Stimulated activated CD4-positive, alpha-beta T cell treated with anti-CD3 and anti-CD28 coated beads, Interleukin-4, amount 100 ng/mL, for 4 hours (primary cell): ENCODE measurements at places on chromosomes 5 and 9.

DNA sequence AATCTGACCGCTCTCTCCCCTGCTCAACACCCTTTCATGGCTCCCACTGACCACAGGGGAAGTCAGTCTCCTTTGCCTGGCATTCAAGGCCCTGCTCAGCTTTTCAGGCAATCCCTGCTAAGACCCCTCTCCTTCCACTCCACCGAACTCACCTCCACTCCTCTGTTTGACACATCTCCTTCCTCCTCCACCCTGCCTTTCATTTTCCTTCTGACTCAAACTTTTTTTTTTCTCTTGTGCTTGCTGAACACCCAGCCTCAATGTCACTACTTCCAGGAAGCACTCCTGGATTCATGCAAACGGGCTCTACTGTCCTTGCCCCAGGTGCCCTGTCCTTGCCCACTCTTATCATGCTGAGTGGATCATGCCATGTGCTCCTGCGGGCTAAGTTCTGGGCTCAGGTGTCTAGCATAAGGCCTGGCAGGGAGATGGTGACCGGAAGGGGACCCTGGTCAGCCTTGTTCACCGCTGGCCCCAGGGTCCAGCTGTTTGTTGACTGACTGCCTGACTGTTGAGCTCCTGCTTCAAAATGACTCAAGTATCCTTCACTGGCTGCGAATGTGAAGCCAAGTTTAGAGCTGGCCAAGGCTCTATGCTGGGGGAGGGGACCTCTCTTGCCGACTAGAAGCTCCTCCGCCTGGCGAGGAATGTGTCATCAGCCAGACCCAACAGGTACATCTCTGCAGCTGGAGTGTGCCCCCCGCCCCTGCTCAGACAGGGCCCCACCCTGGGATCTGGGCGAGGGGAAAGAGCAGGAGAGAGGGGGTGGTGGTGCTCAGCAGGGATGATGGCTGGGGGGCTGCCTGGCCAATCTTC, 6.2 kb downstream of the NR5A1 start:
- DNase-seq: no peak

GRCh38 chr5:159851053-159851452, 65.2 kb upstream of the ADRA1B start:
- DNase-seq: no peak

- no peak for DNase-seq
Observed at GRCh38 chr9:83472221-83472665, 66.0 kb downstream of the FRMD3 start.

DNA sequence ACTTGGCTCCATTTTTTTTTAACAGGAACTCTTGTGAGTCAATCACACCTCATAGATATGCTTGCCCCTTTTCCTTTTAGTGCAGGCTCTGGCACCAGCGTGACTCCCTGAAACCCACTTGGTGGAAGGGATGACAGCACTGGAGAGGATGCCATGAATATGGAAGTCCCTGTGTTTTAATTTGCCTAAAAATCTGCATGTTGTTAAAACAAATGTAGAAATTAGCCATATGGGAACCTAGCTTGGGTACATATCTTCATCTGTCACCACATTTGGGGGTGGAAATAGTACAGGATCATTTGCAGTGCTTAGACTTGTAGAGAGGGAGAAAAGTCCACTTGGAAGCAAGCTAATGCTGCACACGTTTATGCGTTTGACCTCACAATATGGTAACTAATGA, 179.0 kb downstream of the EBF1 start:
- no peak for DNase-seq
